Activated T-cell treated with anti-CD3 and anti-CD28 coated beads, Interleukin-2, amount 50 U/mL, for 48 hours (primary cell): ENCODE measurements at places on chromosomes 1 and 21.
A peak's percentile ranks its signal among the peaks of the same experiment; 100 is the strongest.

GRCh38 chr1:109863667-109864046 lies 47.0 kb upstream of the CSF1 start:
- DNase-seq, result no peak

DNA sequence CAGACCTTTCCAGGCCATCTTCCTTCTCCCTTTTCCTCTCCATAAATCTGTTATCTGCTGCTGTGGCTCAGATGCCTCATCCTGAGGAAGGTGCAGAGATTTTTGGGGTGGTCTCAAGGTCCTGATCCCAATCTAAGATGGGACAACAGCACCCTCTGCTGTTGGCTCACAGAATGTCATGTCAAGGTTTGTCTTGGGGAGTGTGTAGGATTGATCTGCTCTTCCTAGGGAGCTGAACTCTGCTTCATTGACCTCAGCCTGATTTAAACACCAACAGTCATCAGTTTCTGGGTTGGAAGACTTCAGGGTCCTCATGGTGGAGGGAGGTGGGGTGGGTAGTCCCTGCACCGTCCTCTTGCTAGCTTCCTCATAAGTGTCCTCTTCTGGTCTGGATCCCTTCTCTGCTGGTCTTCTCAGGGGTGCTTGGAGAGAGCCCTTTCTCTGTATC lies 62.8 kb upstream of the LAX1 start:
- DNase-seq, result peak; percentile 87

DNA sequence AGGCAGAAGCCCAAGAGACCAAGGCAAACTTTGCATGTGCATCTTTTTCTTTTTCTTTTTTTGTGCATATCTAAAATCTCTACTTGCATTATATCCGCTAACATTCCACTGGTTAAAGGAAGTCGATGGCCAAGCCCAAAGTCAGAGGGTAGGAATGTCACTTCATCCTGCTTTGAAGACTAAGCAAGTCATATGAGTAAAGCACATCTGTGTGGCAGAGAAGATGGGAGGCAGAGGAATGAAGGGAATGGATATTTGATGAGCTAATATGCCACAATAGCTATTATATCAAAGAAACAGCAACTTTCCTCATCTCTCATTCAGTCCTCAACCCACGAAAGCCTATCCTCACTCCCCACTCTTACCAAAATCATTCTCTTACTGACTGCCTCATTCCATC lies 59.3 kb downstream of the RNF220 start:
- DNase-seq, result no peak

GRCh38 chr21:31136891-31137290 lies 98.6 kb upstream of the KRTAP19-8 start:
- no peak for DNase-seq

DNA sequence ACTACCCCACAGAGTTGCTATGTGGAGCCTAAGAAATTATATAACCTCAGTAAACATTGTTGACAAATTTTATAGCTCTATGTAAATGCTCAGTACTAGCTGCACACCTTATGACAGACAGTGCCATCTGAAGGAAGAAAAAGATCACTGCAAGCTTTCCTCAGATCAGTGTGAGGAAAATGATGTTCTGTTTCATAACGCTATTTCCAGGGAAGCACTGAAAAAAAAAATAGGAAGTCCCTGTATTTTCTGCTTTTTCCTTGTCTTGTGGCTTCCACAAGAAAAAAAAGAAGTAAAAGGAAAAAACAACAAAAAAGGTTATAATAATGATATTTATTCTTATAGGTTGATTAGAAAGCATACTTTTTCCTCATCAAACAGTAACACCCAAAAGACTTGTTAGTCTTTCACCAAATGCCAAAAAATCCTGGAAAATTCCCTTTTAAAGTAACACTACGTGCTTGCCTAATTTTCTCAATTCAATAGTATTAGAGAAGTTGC lies 23.2 kb downstream of the LYST start:
- DNase-seq, result no peak

DNA sequence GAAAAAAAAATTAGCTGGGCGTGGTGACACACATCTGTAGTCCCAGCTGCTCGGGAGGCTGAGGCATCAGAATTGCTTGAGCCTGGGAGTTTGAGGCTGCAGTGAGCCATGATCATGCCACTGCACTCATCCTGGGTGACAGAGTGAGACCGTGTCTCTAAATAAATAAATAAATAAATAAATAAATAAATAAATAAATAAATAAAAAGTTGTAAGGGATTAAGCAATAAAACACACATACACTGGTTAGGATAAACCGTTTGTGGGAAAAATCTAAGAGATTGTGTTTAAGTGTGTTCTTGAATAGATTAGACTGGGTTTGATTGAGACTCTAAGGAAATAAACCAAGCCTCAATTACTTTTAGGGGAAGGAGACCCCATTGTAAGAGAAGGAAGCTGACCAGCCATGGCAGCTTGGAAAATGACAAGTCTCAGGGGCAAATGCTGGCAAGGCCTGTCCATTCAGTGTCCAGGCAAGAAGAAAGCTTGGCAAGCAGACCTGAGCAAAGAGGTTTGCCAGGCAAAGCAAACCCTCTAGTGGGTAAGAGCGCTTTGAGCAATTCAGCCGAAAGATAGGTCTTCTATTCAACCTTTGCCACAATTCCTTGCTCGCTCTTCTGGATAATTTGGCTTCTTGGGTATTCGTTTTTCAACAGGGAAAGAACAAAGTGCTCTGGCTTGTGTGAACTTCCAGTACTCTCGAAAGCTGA lies 106.9 kb upstream of the SERBP1 start:
- no peak for DNase-seq

GRCh38 chr1:160340866-160341265 lies 2.2 kb downstream of the COPA start:
- DNase-seq, result no peak

- DNase-seq, result peak; percentile 56
Observed at GRCh38 chr1:205344066-205344928, 12.4 kb downstream of the KLHDC8A start.

DNA sequence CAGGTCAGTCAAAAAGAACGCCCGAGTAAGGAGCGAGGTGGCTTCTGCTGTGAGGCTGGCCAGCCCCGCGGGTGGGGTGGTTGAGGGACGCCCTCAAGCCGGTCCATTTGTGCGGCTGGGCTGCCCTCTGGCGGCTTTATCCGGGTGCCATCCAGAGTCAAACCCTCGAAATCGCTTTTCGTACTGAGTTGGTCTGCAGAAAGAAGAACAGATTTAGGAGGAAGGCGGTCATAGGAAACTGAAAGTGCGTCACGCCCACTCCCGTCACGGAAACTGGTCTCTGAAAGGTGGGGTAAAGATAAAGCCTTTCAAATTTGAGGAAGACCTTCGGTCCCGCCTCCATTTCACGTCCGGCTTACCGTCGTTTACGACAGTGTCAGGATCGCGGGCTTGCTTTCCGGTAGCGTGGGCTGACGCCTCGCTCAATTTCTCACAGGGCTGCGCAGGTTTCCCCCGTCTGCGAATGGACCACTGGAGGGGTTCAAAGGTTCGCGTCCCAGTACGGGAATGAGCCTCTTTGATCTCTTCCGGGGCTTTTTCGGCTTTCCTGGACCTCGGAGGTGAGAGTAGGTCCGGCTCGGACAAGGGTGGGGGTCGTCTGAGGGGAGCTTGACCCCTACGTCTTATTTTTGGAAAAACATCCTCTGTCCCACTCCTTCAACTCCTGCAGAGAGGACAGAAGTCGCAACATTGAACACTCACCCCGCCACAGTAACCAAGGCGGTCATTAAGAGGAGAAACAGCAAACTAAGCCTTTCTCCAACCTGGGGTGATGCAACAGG lies at the start of gene HAX1:
TSS of gene HAX1 (plus strand) at position 413 of the 782 bp plus-strand sequence. CDS start at position 508, 95 bp downstream.
- DNase-seq, result peak; percentile 99

DNA sequence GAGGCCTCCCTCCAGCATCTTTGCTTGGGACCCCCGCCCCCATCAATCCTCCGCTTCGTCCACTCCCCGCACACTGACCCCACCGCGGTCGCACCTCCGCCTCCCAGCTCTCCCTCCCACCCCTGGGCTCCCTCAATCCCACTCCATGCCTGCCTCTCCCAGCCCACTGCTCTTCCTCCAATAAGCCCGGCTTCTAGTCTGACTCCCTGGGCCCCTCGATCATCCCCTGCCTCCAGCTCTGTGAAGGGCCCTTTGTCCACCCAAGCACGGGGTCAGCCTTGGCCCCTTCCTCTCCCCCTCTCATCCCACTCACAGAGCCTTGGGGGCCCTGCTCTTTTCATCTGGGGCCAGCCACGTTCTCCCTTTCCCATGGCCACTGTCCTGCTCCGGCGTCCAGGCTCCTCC lies 1.5 kb upstream of the TMEM200B start:
- DNase-seq, result no peak

DNA sequence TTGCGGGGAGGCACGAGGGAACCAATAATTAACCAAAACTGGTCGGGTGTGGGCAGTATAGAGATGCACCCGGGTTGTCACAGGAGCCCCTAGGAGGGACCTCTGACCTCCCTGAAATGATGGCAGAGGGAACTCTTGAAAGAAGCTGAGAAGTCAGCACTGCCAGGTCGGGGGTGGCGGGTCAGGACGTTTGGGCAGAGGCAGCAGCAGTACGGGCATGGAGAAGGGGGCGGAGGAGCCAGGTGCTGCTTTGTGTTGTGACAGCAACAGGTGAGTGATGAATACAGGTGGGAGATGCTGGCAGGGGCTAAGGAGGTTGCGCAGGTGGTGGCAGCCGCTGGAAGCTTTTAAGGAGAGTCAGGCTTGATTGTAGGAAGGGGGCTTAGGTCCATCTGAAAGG lies 11.7 kb downstream of the TNFRSF1B start:
- DNase-seq, result no peak

- DNase-seq, result no peak
Observed at GRCh38 chr1:170313306-170313705, 167.5 kb downstream of the NTMT2 start.

- DNase-seq, result no peak
Observed at GRCh38 chr1:171799166-171799565, 17.7 kb downstream of the METTL13 start.

DNA sequence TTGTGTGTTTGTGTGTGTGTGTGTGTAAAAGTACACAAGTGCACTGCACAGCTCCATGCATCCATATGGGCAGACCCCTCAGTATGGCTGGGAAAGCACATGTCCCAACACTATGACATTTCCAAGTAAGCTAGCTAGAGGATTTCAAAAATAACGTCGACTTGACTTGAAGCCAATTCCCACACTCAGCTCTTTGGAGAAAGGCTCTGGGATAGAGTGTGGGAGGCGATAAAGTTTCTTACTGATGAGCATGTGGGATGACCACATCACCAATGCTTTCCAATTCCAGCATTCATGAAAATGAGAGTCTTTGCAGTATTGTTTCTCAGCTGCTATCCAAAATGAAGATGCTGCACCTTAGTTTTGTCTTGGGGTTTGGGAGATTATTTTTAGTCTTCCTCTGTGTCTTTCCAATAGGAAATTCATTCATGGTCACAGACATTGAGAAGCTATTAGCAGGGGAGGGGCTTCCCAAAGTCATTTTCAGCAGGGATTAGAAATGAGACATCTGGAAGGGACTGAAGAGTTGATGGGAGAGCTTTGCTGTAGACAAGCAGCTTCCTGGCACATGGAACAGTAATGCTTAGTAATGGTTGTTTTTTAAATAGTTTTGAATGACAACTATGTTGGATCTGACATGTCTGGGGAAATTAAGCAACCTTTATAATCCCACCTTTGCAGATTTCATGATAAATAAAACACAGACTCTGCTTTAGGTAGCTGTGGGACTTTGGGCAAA lies 143.5 kb downstream of the ASTN1 start:
- no peak for DNase-seq

- peak; percentile 47 for DNase-seq
Observed at GRCh38 chr1:110672753-110673108, 2.0 kb downstream of the KCNA3 start.

GRCh38 chr21:42579456-42580075 lies 65.9 kb downstream of the SLC37A1 start:
- DNase-seq, result no peak

DNA sequence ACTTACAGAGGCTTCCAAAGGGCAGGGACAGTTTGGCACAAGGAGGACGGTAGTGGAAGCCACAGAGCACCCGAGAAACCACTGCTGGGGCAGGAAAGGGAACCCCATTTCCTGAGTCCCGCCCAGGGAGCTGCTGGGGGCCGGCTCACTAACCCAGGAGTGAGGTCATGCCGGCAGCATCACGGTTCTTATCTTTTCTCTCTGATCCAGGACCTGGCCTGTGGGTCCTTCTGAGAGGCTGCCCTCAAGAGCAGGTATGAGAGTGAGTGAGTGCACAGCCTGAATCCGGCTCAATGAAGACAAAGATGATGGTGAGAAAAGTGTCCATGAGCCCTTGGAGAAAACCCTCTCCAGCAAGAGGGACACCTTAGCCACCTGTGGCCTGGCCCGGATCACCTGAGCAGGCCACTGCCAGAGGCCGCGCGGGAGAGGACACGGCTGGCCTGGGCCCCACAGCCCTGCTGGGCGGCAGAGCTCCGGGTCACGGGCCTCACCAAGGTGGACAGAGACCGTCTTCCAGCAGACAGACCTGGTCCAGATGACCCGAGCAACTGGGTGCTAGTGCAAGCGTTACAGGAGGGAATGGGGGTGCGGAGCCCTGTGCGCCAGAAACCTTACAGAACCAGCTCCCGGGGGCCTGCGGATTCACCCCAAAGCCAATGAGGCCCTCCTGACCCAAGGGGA lies 94.9 kb downstream of the RIPK4 start:
- DNase-seq, result no peak

DNA sequence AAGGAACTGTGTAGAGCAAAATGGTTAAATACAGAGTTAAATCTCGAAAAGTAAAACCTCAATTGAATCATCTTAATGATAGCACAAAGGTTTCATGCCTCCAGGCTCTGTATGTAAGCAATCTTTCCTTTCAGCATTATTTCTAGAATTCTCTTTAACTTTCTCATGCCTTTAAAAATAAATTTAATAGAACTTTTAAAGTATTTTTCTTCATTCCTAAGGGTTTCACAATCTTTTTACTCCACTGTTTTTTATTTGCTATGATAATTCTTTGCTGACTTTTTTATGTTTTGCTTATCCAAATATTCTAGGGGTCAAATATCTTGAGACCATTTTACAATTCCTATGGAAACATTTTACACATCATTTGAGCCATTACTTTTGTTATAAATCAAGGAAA lies 288.0 kb downstream of the BACH1 start:
- DNase-seq, result no peak

GRCh38 chr21:25307489-25307888 lies 299.8 kb downstream of the MRPL39 start:
- DNase-seq, result no peak

DNA sequence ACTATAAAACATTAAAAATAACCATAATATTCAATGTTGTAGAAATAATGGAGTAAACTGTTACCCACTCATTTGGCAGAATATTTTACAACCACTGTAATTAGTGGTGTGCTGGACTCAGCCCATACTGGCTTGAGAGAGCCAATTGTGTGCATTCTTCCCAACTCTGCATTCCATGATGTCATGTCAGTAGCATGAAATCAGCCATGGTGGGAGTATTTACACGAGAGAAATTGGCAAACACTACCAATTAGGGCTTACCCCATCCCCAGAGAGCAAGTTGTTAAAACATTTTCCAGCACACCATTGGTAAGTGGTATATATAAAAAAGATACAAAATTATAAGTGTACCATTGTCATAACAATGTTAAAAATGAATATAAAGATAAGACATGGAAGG lies 19.1 kb upstream of the QSOX1 start:
- DNase-seq, result no peak
